ENCODE measurements at places on chromosomes 7 and 10.
A peak's percentile ranks its signal among the peaks of the same experiment; 100 is the strongest.

DNA sequence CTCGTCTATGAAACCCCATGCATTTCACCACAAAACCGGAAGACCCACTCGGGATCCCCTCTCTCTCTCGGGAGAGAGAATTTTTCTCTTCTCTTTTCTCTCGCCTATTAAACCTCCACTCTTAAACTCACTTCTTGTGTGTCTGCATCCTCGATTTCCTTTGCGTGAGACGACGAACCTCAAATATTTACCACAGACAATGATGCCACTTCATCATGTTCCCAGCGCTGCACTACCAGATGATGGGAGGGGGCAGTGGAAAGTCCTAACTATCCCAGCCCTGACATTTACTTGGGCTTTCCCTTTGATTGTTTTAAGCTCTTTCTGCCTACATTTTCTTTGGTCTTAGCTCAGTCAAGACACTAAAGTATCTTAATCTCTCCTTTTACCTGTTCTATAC lies 906.7 kb downstream of the GRID1 start:
- no peak for DNase-seq

GRCh38 chr10:92242910-92243671 lies 47.8 kb downstream of the CPEB3 start:
- peak; percentile 48 for DNase-seq

GRCh38 chr10:12717981-12718707 lies 283.4 kb downstream of the CCDC3 start:
- no peak for DNase-seq

- DNase-seq, result no peak
These were observed 20.8 kb upstream of the UNC5B start for GRCh38 chr10:71191551-71192076.

DNA sequence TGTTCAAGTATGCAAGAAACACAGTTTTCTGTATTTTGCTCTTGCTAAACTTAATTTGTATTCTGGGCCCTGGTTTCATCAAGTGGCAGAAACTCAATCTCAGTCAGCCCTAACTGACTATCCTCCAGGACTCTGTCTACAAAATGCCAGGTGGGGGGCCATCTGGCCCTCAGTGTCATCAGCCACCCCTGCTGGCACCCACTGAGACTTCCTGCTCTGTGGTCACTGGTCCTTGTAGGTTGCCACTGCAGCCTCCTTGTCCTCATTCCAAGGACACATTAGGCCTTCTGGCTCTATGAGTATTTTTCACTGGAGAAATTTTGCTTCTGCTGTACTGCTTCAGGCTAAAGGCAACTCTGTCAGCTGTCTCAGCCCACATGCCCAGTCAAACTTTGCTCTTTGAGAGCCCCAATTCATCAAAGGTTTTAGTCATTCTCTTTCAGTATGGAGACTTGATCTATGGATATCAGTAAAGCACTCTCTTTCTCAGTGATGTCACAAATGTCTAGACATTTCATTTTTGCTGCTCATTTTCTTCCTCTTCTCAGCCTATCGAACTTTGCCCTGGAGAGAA lies 163.6 kb downstream of the KCND2 start:
- DNase-seq, result no peak

GRCh38 chr7:85156661-85157208 lies 30.1 kb downstream of the SEMA3D start:
- no peak for DNase-seq
